Spleen (tissue), 13 donors: ENCODE measurements at places on chromosomes 5 and 9.
A peak's percentile ranks its signal among the peaks of the same experiment; 100 is the strongest.

GRCh38 chr5:135294793-135295192, 104.2 kb downstream of the MACROH2A1 start:
- no peaks in the 10 kb centered on the region for H3K4me1 ChIP-seq
- no peaks in the 10 kb centered on the region for H3K36me3 ChIP-seq
- no peak for DNase-seq
- no peak overlapping the region for H3K4me3 ChIP-seq
- no peak overlapping the region for H3K27ac ChIP-seq

DNA sequence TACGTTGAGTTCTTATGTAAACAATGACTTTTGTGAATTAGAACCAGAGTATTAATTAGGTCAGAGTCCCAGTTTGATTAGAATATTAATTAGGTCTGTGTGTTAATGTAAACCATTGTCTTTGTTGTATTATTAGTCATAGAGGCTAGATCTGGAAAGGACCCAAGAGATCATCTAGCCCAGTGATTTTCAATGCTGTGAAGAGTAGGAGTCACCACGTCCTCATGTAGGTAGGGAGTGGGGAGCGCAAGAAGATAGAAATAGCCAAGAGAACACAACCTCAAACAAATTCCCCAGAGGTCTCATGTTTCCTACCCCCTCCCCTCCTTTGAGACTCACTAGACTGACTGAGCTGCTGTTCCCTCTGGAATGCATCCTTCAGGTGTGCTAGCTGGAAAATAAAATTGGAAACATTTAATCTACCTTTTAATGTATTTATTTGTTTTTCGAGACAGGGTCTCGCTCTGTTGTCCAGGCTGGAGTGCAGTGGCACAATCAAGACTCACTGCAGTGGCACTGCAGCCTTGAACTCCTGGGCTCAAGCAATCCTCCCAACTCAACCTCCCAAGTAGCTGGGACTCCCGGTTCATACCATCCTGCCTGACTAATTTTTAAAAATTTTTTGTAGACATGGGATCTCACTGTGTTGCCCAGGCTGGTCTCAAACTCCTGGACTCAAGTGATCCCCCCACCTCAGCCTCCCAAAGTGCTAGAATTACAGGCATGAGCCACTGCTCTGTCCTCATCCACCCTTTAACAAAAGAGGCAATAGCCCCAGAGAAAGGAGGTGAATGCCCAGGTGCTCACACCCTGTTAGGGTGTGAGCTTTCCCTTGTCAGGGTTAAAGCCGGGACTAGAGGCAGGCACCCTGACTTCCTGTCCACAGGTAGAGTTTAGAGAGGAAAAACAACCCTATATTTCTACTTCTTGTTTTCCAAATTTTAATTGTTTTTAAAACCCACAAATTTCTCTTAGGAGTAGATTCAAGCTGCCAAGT, 92.9 kb downstream of the INIP start:
- no peaks in the 10 kb centered on the region for H3K4me1 ChIP-seq
- H3K27me3 ChIP-seq: no peaks in the 10 kb centered on the region
- no peaks in the 10 kb centered on the region for H3K36me3 ChIP-seq
- H3K4me3 ChIP-seq: no peak overlapping the region
- DNase-seq: no peak

GRCh38 chr9:109311731-109312130, 9.1 kb downstream of the EPB41L4B start:
- DNase-seq: no peak
- peaks cover 4% of the 10 kb centered on the region for H3K27me3 ChIP-seq
- no peak overlapping the region for H3K4me3 ChIP-seq
- no peaks in the 10 kb centered on the region for H3K36me3 ChIP-seq

DNA sequence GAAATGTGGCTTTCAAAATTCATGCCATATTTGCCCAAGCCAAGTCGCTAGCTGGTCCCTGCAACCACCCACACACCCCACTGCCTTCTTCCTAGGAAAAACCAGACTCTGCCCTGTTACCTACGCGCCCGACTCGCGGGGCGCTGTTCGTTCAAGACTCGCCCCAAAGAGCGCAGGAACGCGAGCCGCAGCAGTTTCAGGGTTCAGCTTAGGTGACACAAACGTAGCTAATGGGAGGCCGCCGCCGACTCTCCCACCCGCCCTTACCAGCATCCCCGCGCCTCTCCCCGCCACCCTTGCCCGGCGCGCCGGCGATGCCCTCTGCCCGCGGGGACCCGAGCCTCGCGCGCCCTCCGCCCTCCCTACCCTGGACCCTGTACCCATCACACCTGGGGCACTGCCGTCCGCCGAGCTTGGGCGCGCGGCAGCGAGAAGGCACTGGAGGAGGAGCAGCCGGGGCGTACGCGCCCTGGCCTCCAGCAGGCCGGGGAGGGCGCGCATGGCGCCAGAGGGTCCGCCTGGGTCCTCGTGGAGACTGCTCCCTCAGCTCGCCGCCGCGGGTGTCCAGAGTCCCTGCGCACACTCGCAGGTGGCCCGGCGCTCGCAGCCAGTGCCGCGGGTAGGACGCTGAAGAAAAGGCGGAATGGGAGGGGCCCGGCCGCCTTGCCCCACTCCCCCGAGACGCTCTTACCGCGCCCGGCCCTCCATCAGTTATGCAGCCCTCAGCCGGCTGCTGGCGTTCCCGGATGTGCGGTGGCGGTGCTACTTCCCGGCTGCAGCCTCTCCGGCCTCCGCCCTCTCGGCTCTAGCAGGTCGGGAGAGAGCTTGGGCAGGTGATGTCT, at the start of gene EMB:
EMB (minus strand) TSS at position 638 of the 842 bp plus-strand sequence; CDS start at position 501, 137 bp downstream.
- H3K27me3 ChIP-seq: no peaks in the 10 kb centered on the region
- H3K4me3 ChIP-seq: peak within 1 kb of the TSS; percentile 64
- H3K36me3 ChIP-seq: no peaks in the 10 kb centered on the region

GRCh38 chr5:143771189-143771588, 40.8 kb upstream of the HMHB1 start:
- H3K4me1 ChIP-seq: no peaks in the 10 kb centered on the region
- H3K36me3 ChIP-seq: no peaks in the 10 kb centered on the region
- no peak overlapping the region for H3K27ac ChIP-seq
- H3K4me3 ChIP-seq: no peak overlapping the region

- no peaks in the 10 kb centered on the region for H3K36me3 ChIP-seq
- no peak overlapping the region for H3K4me3 ChIP-seq
- no peaks in the 10 kb centered on the region for H3K27me3 ChIP-seq
- no peak overlapping the region for H3K27ac ChIP-seq
- no peaks in the 10 kb centered on the region for H3K4me1 ChIP-seq
- peak; percentile 41 for DNase-seq
Observed at GRCh38 chr5:171367424-171368370, 20.0 kb upstream of the NPM1 start.
